ENCODE measurements at places on chromosomes 7 and 10.

DNA sequence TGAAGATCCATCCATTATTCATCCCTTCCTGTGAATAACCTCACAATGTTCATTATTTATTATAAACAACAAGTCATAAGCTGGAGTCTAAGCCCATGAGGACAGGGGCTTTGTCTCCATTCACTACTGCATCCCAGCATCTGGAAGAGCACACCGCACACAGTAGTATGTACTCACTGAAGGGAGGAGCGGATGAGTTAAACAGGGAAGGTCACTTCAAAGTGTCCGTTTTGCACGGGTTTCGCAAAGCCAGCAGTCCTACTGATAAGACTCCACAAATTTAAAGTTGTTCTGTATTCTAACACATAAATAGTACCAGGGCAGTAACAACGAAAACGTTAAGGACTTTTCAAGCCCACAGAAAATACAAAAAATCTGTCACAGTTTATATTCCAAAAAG lies 167.9 kb downstream of the PARD3 start:
- no peak for DNase-seq

- DNase-seq, result no peak
Measured at GRCh38 chr7:128948312-128948973, 10.7 kb downstream of the IRF5 start.

DNA sequence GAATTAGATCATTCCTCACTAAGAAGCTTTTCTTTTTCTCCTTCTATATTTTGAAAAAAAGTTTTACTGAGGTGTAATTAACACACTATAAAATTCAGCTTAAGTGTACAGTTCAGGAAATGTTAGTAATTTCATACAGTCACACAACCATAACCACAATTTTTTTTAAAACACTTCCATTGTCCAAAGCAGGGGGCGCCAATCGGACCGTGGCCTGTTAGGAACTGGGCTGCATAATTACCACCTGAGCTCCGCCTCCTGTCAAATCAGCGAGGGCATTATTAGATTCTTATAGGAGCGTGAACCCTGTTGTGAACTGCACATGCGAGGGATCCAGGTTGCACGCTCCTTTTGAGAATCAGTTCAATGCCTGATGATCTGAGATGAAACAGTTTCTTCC lies 427.1 kb downstream of the TFEC start:
- no peak for DNase-seq

GRCh38 chr7:152341914-152342236 lies 93.9 kb downstream of the KMT2C start:
- DNase-seq, result no peak

All from GM18507 (cell line).